SW480 (cell line): ENCODE measurements at places on chromosomes 16 and 17.
A peak's percentile ranks its signal among the peaks of the same experiment; 100 is the strongest.

DNA sequence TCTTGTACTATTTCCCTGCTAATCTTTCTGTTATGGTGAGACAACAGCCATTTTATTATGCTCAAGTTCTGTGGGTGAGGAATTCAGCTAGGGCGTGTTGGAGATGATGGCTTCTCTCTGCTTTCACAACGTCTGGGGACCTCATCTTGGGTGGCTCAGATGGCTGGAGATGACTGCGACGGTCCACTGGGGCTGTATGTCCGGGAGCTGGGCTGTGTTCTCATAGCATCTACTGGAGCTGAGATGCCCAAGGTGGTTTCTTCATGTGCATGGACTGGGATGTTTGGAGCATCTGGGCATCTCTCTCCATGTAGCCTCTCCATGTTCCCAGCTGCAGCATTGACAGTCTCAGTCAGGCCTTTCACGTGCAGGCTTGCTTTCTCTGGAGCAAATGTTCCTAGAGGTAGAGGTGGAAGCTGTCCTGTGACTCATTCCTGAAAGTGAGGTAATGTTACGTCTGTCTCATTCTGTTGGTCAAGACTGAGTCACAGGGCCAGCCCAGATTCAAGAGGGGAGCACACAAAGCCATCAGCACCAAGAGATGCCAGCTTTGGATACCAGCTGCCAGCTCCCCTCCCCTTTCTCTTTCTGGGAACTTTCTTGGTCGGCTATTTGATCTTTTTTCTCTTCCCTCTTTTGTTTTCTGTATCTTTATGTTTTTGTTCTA, 96.2 kb downstream of the RAP1GAP2 start:
- peak; percentile 94 for DNase-seq

- peak; percentile 26 for DNase-seq
These were observed 24.6 kb downstream of the NME3 start for GRCh38 chr16:1746693-1747195.

DNA sequence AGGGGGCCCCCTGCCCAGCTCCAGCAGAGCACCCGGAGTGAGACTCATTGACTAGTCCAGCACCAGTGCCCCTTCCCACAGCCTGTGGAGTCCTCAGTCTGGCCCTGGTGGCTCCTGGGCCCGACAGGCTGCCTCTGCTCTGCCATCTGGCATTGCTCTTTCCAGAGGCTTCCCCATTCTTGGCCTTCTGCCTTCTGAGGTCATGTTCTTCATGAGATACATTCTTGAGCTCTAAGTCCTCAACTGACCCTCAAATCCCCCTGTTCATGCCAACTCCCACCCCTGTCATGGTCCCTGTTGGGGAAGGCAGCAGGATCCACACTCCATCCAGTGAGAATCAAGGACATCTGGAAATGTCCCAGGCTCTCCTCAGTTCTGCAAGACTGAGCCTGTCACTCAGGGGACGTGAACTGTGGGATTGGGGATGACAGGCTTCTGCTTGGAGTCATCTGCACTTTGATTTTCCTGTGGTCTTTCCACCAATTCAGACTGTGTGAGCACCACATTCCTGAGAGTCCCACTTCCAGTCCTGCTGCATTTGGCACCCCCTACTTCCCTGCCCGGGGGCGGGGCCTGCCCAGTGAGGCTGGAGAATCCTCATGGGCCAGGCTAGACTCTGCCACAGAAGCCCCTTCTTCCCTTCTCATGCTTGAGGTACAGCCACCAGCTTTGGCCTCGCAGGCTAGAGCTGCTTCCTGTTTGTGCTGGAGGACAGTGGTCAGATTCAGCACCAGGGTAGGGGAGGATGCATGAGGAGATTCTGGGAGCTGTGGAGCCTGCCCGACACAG, 2.7 kb downstream of the TRPV2 start:
- DNase-seq = peak; percentile 66

GRCh38 chr16:3625911-3626732, 14.7 kb upstream of the SLX4 start:
- peak; percentile 17 for DNase-seq

DNA sequence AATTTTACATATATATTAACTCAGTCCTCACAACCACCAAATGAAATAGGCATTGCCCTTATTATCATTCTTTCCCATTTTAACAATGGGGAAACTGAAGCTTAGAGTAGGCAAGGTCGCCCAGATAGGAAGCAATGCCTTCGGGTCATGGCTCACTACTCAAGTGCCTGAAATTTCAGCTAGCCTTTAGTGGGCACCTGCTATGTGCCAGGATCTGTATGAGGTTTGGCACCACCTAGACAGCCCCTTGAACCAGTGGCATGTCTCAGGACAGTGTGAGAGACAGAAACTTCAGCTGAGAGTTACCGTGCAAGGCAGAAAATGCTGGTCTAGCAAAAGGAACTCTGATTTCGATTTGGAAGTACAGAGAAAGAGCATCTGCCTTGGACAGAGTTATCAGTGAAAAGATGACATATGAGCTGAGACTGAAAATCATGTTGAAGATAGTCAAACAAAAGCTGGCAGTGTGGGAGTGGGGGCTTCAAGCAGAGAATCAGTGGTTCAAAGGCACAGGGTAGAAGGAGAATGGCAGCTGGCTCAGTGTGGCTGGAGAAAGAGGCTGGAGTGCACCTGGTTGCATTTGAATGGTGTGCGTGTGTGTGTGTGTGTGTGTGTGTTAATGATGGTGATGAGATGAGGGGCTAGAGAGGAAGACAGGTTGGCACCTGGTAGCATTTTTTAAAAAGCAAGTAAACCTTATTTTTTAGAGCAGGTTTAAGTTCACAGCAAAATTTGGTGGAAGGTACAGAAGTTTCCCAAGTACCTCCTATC, 29.1 kb downstream of the CDH13 start:
- no peak for DNase-seq
